ENCODE measurements at places on chromosomes 16 and 17.

GRCh38 chr17:69067274-69068047 is 6.7 kb upstream of the ABCA9 start:
- DNase-seq = no peak
- no peak overlapping the region for H3K27ac ChIP-seq

DNA sequence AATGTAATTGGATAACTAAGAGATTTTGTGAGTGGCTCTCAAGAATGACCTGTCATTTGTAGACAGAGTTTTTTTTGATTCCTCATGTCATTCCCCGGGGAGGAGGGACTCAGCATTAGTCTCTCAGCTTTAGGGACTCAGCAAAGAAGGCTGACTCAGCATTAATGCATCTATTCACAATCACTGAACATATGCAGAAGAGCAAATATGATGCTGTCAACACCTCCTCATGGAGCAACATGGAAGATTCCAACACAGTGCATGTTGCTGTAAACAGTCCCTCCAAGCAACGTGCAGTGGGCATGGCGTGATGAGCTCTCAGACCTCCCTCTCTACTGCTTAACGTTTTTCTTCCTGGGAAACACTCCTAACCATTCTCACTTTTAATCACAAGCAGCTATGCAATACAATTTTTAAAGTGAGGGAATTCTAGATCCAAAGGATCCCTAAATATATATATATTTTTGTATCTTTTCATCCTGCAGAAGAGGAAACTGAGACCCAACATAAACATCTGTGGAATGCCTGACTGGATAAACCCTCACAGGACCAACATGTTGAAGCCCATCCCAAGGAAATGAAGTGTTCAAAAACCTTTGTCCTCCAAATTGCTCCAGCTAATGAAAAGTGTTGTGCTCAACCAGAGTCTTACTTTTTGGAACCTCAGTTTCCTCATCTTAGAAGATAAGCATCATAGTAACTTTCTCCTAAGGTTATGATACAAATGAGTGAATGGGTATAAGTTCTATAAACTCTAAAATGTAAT is 38.9 kb downstream of the TMEM100 start:
- no peaks in the 10 kb centered on the region for H3K36me3 ChIP-seq
- H3K4me3 ChIP-seq = no peak overlapping the region
- DNase-seq = no peak
- H3K27ac ChIP-seq = no peak overlapping the region

- DNase-seq = peak; percentile 57
- H3K4me3 ChIP-seq = no peak overlapping the region
- H3K27me3 ChIP-seq = no peaks in the 10 kb centered on the region
- H3K36me3 ChIP-seq = no peaks in the 10 kb centered on the region
Measured at GRCh38 chr17:49557312-49558024, 18.2 kb upstream of the NXPH3 start.

- no peaks in the 10 kb centered on the region for H3K4me1 ChIP-seq
- H3K27me3 ChIP-seq = no peaks in the 10 kb centered on the region
- H3K36me3 ChIP-seq = no peaks in the 10 kb centered on the region
- DNase-seq = no peak
Measured at GRCh38 chr17:21425736-21426135, 49.6 kb downstream of the KCNJ12 start.

- H3K4me1 ChIP-seq = no peaks in the 10 kb centered on the region
- H3K36me3 ChIP-seq = peaks cover 10% of the 10 kb centered on the region
- no peak overlapping the region for H3K27ac ChIP-seq
- no peak for DNase-seq
- H3K27me3 ChIP-seq = no peaks in the 10 kb centered on the region
Measured at GRCh38 chr17:520447-521182, 168.0 kb upstream of the RPH3AL start.

Measured in aorta (tissue), 5 donors.